ENCODE measurements at places on chromosomes 2 and 18.

- no peak for DNase-seq
Observed at GRCh38 chr2:63628403-63628942, 39.7 kb downstream of the MDH1 start.

- DNase-seq, result no peak
Observed at GRCh38 chr2:47521666-47522285, 118.8 kb downstream of the MSH2 start.

- DNase-seq, result no peak
Observed at GRCh38 chr2:85694052-85695025, at the start of gene GNLY. GNLY (plus strand) TSS chr2:85694358; CDS start chr2:85694419, 61 bp downstream.

DNA sequence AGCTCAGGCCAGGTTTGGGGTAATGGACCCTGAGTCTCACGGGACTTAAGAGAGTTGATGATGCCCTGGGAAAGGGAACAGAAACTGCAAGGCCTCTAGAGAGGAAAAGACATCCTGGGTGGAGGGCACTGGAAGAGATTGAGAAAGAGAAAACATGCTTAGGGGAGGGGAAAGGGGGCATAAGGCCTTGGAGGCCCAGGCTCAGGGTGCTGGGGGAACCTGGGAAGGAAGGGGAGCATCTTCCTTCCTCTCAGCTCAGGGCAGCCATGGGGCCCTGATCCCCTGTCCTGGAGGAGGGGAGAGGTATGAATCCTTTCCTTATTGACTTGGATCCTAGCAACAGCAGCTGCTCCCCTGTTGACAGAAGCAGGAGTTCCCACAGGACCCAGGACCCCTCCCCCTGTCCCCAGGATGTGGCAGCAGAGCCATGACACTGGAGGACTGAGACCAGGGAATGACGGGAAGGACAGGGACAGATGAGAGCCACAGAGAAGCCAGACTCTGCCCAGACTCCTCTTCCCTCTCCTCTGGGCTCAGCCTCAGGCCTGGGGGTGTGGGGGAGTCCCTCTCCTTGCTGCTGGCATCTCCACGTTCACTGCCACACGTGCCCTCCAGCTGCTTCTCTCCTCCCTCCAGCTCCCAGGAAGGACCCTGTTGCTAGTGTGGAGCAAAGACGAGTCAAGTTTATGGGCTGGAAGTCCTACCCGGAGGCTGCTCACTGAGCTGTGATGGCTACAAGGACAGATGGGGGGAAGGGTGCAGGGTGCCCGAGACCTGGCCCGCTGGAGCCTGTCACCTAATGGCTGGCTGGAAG, 815 bp downstream of the GPBAR1 start:
- DNase-seq, result no peak

DNA sequence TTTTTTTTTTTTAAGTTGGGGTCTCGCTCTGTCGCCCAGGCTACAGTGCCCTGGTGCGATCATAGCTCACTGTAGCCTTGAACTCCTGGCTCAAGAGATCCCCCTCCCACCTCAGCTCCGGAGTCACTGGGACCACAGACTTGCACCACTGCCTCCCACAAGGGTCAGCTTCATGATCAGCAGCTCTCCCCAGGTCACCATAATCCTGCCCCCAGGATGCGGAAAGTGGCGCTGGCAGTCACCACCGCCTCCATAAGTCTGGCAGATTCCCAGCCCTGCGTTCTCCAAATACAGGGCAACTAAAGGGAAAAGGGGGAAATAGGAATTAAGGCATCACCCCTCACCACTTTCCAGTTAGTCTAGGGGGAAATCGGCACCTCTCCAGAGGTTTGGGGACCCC, 5.2 kb upstream of the ARID5A start:
- no peak for DNase-seq

GRCh38 chr2:26980971-26981370, 10.5 kb downstream of the MAPRE3 start:
- no peak for DNase-seq

DNA sequence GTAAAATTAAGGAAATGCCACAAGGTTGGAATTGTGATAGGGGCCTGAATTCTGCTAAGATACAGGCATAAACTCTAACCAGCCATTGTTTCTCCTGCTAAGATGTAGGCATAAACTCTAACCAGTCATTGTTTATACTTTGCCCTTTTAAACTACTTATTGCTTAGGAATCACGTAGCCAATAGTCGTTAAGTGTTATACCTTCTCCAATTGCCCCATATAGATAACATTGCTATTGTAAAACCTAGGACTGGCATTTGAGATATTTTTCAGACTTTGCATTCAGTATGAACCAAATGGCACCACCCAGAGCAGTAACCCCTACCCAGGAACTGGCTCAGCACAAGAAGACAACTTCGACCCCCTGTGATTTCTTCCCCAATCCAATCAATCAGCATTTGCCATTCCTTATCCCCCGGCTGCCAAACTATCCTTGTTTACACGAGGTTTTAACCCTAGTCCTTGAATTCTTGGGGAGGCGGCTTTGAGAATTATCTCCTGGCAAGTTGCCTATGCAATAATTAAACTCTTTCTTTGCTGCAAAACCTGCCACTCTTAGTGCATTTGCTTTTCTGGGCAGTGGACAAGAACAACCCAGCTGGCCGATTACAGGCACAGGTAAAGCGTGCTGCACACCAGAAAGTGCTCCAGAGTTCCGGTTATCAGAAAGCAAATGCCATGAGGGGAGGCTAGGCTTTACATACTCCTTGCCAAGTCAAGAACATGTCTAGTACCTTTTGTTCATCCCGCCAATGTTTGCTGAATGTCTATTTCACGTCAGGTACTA, 167.6 kb downstream of the LAMA1 start:
- DNase-seq, result no peak

DNA sequence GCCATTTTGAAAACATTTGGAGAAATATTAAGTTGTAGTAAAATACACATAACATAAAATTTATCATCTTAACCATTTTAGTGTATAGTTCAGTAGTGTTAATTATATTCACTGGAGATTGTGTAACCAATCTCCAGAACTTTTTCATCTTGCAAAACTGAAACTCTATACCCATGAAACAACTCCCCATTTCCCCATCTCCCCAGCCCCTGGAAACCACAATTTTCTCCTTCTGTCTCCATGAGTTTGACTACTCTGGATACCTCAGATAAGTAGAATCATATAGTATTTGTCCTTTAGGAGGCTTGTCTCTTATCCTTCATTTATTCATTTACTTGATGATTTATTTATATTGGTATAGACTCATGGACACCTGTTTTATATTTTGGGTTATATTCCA, 392.9 kb downstream of the SETBP1 start:
- DNase-seq, result no peak

DNA sequence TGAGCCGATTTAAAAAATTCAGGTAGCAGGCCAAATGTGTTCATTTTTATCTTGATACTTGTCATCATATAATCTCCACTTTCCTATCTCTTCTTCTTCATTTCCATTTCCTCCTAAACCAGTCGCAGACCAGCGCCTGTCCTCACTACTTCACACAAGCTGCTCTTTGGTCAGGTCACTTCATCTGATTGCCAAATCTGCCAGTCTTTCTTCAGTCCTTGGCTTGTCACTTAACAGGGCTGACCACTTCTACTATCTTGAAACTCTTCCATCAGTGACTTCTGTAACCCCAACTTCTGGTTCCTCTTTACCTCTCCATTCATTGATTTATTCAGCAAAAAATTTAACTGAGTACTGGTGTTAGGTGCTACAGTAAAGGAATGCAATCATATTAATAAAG, 18.0 kb upstream of the SPRED2 start:
- DNase-seq, result no peak

GRCh38 chr18:37684183-37684582, 118.6 kb upstream of the CELF4 start:
- DNase-seq, result no peak

DNA sequence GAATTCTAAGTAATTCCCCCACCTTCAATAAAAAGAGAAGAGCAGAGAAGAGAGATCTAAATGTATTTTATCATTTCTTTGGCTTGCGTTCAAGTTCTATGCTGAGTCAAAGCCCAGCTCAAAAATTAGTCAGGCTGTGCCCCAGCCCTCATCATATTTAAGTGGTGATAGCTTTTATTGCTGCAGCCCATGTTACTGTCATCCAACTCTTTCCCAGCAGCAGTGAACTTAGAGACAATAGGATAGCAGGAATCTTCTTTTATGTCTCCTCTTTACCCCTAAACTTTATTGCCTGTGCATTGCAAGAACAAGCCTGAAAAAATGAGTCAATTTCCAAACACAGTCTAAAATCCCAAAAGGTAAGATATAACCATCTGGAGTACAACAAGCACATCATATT, 1599.3 kb upstream of the PIK3C3 start:
- DNase-seq, result no peak

DNA sequence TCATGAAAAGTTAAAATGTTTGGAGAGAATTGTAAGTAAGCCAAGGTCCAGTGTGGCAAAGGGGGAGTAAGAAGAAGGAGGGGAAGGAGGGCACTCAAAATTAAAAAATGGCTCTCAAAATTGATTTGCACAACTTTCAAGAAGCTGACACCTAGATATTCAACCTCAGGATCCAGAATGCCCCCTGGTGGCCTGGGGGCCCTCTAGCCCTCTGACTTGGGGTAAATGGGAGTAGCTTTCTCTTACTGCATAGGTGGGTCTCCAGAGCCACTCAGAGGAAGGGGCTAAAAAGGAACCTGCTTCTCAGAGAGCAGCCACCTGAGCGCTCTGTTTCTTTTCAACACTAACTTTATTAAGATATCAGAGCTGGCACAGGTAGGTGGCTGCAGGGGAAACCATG, 968.5 kb downstream of the BCL11A start:
- no peak for DNase-seq

GRCh38 chr2:120303177-120303576, 42.8 kb upstream of the INHBB start:
- no peak for DNase-seq

DNA sequence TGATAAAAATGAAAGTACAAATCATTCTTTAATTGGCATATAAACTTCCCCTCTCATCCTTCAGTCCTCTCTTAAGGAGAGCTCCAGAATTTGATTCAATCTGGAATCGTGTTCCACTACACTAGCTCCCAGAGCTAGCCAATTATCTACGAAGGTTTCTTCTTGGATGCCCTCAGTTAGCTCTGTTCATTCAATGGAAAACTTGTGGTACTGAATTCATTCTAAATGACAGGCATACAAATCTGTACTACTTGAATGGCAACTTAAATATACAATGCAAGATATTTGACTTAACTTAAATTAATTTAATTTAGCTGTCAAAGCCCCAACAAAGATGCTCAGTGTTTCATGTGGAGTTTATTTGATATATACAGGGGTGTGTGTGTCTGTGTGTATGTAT, 1474.2 kb upstream of the CELF4 start:
- no peak for DNase-seq

DNA sequence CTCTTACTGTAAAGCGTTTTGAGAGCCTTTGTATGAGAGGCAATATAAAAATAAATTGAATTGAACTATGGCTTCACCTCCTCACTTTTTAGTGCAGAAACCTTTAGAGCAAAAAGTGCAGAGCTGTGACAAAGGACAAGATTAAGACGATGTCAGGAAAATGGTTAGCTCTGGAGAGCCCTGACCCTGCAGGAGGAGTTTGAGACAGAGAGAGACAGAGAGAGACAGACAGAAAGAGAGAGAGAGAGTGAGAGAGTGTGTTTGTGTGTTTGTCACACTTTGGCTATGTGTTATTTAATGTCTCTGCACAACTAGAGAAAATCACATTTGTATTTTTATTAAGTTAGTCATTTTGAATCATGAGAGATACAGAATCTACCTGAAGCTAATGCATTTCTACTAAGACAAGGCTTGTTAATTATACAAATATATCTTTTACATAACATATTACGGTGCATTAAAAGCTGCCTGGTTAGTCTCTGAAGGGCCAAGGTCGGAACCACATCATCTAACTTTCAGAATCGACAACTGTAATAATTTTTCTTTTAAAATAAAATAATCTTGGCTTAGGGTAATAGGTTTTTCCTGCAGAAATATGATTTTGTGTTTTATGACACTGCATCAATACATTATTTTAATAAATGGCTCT, 423.5 kb upstream of the ZEB2 start:
- DNase-seq, result no peak

- no peak for DNase-seq
Observed at GRCh38 chr18:9681217-9681616, 26.9 kb upstream of the RAB31 start.

DNA sequence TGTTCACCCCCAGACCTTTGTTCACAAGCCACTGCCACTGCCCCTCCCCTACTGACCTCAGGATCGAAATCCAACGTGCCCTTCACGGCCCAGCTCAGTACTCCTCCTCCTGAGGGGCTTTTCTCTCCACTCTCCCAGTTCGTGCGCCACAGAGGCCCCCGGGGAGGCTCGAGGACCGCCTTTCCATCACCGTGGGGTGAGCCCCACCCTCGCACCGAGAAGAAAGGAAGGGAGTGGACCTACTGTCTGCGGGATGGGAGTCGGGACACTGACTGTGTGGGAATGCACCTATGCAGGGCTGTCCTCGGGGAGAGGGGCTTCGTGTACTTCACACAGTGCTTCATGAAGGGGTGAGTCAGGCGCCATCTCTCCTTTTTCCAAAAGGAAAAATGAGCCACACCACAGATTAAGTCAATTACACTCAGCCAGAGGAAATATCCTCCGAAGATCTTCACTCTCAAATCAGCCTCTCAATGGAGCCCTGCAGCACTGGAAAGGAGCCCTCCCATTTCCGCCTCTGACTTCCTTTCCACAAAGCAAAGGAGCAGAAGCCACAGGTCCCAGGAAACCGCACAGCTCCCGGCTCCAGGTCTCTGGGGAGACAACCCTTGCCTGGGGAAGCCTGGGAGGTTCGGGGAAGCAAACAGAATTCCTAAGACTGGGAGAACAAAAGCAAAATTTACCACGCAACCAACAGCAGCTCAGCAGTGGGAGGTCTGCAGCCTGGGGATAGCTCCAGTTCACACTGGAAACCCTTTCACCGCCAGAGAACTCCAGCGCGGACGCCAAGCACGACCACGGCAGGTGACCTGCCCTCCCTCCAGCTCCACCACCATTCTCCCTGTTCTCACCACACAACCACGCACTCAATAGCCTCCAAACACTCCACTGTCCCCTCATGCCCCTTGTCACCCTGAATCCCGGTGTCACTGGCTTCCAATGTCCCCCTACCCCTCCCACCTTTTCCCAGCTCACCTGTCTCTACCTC, 21.6 kb downstream of the ADCY3 start:
- DNase-seq, result no peak

- DNase-seq, result no peak
Observed at GRCh38 chr18:45467293-45467692, 148.0 kb upstream of the SLC14A2 start.

DNA sequence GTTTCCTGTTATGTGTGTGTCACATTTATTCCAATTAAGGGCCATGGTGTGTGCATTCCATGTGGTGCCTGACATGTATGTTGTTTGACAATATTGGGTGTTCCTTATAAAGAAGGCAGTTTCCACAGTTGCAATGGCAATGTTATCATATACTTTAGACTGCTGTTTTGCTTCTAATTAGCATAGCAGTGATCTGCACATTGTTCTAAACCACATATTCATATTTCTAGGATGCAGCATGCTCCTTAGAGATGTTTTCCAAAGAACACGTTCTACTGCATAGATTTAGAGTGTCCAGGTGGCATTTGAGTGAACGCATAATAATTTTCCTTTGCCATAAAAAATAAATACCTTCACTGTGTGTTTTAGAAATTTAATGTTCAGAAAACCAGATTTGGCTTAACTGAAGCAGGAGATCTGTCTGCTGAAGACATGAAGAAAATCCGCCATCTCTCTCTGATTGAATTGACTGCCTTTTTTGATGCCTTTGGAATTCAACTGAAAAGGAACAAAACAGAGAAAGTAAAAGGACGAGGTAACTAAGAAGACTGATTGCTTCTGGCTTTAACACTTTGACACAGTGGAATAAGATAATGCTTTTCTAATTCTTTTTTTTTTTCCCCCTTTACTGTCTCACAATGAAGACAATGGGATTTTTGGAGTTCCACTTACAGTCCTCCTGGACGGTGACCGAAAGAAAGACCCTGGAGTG, 143.7 kb downstream of the ARHGAP28 start:
- DNase-seq, result no peak

All from frontal cortex (tissue), 4 donors.